ENCODE measurements at places on chromosomes 16 and 17. TPM values are rescaled to one million over a fixed set of nuclear protein-coding genes. Genes with fewer than 3 reads are reported as not detected.

DNA sequence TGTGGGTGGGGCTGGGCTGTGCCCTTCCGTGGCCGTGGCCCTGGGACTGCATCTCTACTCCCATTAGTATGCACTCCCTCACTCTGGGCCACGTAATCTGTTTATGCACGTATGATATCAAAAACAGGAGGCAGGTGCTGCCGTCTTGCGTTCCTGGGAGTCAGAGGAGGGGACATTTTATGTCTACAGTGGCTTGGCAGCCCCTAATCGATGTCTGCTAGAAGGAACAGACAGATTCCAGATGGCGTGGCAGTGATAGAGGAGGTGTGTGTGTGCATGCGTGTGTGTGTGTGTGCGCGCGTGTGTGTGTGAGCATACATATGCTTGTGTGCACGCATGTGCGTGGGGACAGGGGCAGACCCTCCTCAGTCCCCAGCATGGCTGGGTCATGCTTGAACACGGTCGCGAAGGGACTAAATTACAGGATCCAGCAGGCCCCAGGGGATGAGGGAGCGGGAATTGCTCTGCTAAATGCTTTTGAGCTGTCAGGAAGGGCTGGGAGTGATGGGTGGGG lies 44.7 kb downstream of the SREBF1 start:
- DNase-seq: no peak

- DNase-seq: no peak
Observed at GRCh38 chr16:13540771-13541170, 379.2 kb upstream of the ERCC4 start.

Gene SHBG
- total RNA-seq: not detected

GRCh38 chr16:74954763-74955162 lies 30.2 kb downstream of the WDR59 start:
- DNase-seq: no peak

GRCh38 chr17:45857977-45858708 lies 13.5 kb downstream of the SPPL2C start:
- DNase-seq: no peak

GRCh38 chr17:5631958-5632590 lies 47.8 kb upstream of the NLRP1 start:
- DNase-seq: no peak

Gene COQ7
- 17.3 TPM for total RNA-seq

DNA sequence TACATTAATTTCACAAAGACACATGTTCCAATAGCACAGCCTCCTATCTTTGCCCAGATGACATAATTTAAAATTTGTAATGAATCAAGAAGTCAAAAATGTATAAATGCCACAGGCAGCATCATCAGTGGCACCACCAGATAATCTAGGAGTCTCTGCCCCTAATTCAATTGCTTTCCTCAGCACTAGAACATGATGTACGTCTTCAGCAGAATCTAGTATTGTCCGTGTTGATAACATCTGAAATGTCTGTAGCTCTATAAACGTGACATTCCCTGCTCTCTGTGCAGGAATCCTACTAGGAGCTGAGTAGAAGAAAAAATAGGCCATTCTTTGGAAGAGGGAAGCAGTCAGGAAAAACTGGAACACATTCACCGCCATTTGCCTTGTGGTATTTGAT lies 21.4 kb upstream of the SLC38A8 start:
- no peak for DNase-seq

DNA sequence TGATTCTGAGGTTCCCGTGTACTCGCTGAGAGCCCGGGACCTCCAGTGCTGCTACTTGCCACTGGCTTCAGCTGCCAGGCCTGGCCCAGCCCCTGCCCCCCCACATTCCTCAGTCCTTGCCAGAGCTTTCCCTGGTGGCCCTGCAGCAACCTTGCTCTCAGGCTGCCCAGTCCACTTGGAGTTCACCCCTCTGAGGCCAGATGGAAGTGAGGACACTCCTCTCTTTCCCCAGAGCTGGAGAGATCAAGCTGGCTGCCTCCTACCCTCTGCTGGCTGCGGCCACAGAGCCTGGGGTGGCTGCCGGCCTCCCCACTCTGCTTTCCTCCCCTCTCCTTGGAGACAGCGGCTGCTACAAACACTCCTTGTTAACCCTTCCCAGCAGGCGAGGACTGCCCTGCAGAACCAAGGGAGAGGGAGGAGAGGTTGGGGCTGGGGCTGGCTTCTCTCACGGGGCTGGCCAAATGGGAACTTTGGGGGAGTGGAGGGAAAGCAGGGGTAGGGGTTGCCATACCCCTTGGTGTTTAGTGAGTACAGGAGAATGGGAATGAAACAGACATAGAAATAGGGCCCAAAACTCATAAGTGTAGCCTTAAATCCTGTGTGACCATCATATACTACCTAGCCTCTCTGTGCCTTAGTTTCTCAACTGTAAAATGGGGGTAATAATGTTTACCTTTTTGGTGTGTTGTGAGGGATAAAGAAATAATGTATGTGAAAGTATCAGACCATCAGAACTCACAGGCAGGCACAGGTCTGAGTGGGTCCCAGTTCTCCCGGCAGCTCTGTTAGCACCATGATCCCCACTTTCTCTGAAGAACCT lies at the start of gene GAS2L2:
Gene GAS2L2, minus strand, starts transcription at position 295 of the 820 bp plus-strand sequence. CDS start 389 bp downstream, outside the sequence.
- no peak for DNase-seq

DNA sequence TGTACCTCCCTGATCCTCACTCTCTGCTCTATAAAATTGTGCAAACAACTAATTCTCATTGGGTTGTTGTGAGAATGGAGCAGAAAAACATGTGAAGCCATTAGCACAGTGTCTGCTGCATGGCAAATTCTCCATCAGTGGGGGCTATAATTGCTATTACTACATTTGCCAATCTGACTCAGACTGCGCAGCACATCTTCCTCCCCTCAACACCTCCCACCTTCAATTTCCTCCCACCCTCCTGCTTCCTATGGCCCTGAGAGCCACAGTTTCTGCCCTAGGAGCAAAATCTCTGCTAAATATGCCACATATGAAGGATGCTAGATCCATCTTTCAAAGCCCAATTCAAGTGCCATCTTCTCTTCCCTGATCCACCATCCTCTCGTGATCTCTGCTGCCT lies 37.0 kb downstream of the ABCC12 start:
- no peak for DNase-seq

All from activated T-helper 1 cell treated with anti-CD3 and anti-CD28 coated beads, Interleukin-12 subunit alpha, Interleukin-12 subunit beta, Interleukin-2, Interleukin-4 antibody, amounts not matched to agents 30 ng/mL and 10 ng/mL and 1 ng/mL, durations not matched to agents 14 hours and 24 hours and 36 hours (primary cell).